ENCODE measurements at places on chromosomes 12 and 14. TPM values are rescaled to one million over a fixed set of nuclear protein-coding genes. Genes with fewer than 3 reads are reported as not detected.

DNA sequence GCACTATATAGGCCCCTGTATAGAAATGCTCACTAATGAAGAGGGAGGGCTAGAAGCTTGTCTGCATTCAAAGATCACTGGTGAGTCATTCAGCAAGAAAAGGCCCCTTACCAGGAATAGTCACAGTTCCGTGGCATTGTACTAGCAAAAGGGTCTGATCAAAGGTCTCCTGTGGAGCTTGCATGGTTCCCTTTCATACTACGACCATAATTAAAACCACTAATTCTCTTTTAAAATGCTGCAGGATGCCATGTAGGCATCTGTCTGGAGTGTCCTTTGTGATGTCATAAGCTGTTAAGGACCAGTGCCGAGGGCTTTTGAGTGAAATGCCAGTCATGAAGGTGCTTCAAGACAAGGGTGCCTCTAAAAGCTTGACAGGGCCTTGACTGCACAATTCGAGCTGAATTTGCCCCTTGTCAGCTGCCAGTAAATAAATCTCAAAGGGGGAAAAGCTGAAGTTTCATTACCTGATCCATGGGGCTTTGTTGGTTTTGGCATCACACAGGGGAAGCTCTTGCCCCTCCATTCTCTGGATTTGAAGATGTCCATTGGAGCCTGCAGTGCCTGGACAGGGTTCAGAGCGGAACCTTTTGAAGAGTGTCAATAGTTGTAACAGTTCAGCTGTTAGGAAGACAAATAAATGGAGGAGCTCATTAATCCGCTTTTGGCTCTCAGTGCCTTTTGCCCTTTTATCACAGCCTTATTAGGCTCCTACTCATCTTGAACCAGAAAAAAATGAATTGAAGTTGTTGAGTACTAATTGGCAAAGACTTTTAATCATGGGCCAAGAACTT, 69.1 kb downstream of the TMEM260 start:
- no peak for DNase-seq

- no peak for DNase-seq
Observed at GRCh38 chr14:100578552-100578951, 8.7 kb downstream of the BEGAIN start.

DNA sequence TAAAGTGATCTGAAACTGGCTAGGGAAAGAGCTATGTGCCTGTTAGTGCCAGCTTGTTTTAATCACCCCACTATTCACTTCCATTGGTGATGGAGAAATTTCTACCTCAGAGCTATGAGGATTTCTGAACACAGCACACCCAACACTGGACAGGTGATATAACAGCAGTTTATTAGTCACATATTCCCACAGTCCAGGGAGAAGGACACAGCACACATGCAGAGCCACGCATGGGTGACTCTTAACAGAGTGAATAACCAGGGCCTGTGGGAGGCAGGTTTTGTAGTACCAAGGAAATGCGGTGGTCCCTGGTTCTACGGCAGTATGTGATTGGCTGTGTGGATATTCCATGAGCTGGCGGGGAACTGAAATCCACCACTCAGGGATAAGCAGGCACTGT, 455.1 kb downstream of the BTG1 start:
- no peak for DNase-seq

- no peak for DNase-seq
Observed at GRCh38 chr12:67630373-67631088, 18.0 kb upstream of the DYRK2 start.

The RDH5 gene
- polyA plus RNA-seq, result 24.8 TPM

DNA sequence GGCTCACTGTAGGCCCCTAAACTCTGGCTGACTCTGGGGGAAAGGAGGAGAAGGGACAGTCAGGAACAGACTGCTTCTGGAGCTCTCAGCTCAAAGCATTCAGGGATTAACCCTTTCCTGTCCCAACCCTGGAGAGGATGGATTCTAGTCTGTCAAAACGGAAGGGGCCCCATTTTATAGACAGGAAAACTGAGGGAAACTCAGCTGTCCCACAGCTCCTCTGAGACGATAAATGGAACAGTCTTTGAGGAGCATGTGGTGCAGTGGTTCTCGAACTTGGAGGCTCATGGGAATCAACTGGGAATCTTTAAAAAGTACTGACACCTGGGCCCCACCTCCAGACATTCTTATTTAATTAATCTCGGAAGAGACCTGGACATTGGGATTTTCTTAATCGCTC, 23.7 kb downstream of the SRRM4 start:
- DNase-seq, result no peak

DNA sequence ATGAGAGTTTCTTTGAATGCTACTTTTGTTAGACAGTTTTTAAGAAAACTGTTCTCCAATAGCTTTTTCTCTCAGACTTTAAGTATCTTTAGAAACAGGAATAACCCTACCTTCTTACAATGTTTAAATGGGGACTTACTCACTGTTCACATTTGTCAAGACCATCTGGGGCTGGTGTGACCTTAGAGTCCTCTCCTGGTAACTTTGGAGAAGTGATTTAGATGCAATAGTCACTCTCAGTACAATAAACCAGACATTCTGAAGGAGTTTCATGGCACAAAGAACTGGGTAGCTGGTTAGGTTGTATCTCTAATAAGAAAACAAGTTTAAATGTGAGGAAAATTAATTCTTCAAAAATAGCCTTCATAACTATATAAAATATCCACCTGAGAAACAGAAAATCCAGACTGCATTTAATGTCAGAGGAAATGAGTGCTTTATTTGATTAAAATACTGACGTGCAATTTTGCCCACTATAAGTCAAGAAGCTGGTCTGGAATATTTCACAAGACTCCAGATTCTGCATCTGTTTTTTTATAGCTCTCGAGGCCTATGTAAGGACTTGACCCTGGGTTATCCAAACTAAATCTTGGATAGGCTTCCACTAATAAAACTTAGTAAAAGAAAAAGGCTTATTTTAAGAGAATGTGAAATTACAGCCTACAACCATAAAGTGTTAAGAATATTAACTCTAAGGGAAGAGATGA, 108.7 kb downstream of the PTGER2 start:
- DNase-seq, result no peak
